ENCODE measurements at places on chromosomes 13 and 19. TPM values are rescaled to one million over a fixed set of nuclear protein-coding genes. Genes with fewer than 3 reads are reported as not detected.

COL5A3 gene
- polyA plus RNA-seq: not detected

CLEC17A gene
- polyA plus RNA-seq: 3.4 TPM

KLK8 gene
- polyA plus RNA-seq: not detected

FUT2 gene
- not detected for polyA plus RNA-seq

GPR32 gene
- polyA plus RNA-seq: not detected

- DNase-seq: no peak
These were observed 36.1 kb downstream of the CSNK1G2 start for GRCh38 chr19:1977120-1977519.

- no peak for DNase-seq
These were observed 39.4 kb upstream of the MEDAG start for GRCh38 chr13:30866677-30867076.

DNA sequence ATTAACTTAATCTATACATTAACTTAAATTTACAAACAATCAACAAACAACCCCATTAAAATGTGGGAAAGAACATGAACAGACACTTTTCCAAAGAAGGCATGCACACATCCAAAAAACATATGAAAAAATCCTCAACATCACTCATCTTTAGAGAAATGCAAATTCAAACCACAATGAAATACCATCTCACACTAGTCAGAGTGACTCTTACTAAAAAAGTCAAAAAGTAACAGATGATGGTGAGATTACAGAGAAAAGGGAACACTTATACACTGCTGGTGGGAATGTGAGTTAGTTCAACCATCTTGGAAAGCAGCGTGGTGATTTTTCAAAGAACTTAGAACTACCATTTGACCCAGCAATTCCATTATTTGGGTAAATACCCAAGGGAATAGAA, 759.2 kb upstream of the SLITRK1 start:
- DNase-seq: no peak

Data from CD14-positive monocyte (primary cell).